Esophagus squamous epithelium (tissue), 5 donors: ENCODE measurements at places on chromosomes 2 and 18.

DNA sequence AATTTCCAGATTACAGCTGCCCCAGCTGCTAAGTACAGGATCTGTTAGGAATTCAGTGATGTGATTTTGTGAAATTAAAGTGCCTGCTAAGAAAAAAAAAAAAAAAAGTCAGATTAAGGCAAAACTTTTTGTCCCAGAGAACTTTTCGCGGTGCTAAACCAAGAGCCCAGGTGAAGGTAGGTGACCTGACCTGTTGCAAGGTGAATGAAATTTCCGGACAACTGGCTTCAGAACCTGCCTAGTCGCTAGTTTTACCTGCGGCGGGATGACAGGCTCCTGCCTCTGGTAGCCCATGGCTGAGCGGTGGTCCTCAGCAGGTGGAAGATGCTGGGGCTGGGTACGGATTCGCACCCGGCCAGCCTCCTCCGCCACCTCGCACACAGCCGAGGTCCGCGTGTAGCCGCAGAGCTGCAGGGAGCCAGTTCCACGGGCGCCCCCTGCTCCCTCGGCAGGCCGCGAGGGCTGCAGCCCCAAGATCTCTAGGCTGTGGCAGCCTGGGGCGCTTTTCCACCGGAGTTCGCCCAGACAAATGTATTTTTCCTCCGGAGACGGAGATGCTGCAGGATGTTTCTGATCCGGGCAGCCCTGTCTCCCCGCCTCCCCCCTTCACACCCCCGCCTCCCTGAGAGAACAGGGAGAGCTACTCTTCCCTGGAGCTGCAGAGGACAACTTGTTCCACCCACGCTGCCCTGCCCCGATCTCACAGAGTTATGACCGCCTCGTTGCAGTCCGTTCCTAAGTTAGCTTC lies at the start of gene SLC38A11:
TSS of gene SLC38A11 (minus strand) at position 572 of the 748 bp plus-strand sequence. CDS start at position 294, 278 bp downstream.
- H3K27ac ChIP-seq: peak within 1 kb of the TSS; percentile 2
- no peaks in the 10 kb centered on the region for H3K36me3 ChIP-seq
- peaks cover 11% of the 10 kb centered on the region for H3K4me1 ChIP-seq
- no peaks in the 10 kb centered on the region for H3K27me3 ChIP-seq
- no peak for DNase-seq

GRCh38 chr2:143357966-143358365 lies 228.7 kb downstream of the ARHGAP15 start:
- no peak overlapping the region for H3K27ac ChIP-seq
- H3K36me3 ChIP-seq: no peaks in the 10 kb centered on the region
- no peaks in the 10 kb centered on the region for H3K27me3 ChIP-seq
- no peak overlapping the region for H3K4me3 ChIP-seq

DNA sequence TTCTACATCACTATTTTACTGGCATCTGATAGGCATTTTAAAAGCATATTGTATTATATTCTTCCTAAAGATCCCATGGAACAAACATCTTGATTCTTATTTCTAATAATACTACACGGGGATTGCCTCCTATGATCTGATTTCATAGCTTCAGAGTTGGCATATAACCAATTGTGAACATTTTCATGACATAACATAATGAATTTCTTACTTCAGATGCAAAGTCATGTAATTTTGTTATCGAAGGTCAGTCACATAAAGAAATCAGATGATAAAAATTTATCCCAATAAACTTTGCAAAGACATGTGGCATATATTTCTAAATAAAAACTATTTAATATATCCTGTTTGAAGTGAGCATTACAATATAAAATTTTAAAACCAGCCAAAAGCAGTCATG lies 93.3 kb downstream of the COL5A2 start:
- H3K27ac ChIP-seq: no peak overlapping the region
- H3K36me3 ChIP-seq: no peaks in the 10 kb centered on the region
- no peaks in the 10 kb centered on the region for H3K4me1 ChIP-seq

- no peak overlapping the region for H3K4me3 ChIP-seq
- H3K4me1 ChIP-seq: no peaks in the 10 kb centered on the region
- H3K27me3 ChIP-seq: no peaks in the 10 kb centered on the region
- H3K27ac ChIP-seq: no peak overlapping the region
- H3K36me3 ChIP-seq: no peaks in the 10 kb centered on the region
- DNase-seq: no peak
Measured at GRCh38 chr2:221178139-221178538, 394.0 kb downstream of the EPHA4 start.

DNA sequence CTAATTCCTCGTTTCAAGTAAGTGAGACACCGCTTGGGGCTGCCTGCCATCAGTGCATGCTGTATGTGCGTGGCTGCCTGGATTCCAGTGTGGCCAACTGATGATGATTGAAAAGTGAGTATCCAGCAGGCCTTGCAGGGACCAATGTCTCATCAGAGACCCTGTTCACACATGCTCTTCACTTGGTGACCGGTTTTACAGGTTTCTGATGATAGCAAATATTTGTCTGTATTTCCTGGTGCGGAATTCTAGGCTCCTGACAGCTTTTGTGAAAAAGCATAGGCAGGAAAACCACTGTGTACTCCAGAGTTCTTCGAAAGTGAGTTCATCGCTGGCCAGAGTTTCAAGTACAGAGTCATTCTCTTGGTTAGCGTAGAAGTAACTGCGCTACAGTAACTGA lies 13.8 kb upstream of the YWHAQ start:
- H3K4me1 ChIP-seq: peaks cover 4% of the 10 kb centered on the region
- no peak overlapping the region for H3K27ac ChIP-seq
- H3K36me3 ChIP-seq: no peaks in the 10 kb centered on the region
- no peak for DNase-seq
